ENCODE measurements at places on chromosomes 2 and 18.
A peak's percentile ranks its signal among the peaks of the same experiment; 100 is the strongest.

GRCh38 chr2:217868911-217869334 lies 133.9 kb downstream of the TNS1 start:
- no peak for DNase-seq

- DNase-seq: no peak
Observed at GRCh38 chr2:181784556-181784955, 104.2 kb upstream of the NEUROD1 start.

GRCh38 chr2:160459538-160460332 lies 33.9 kb downstream of the RBMS1 start:
- no peak for DNase-seq

- DNase-seq: peak; percentile 64
Observed at GRCh38 chr2:179218848-179219594, 45.6 kb downstream of the SESTD1 start.

GRCh38 chr18:52995875-52996274 lies 655.9 kb downstream of the DCC start:
- DNase-seq: no peak

- DNase-seq: no peak
Observed at GRCh38 chr2:69163109-69163508, 150.1 kb downstream of the ANTXR1 start.

GRCh38 chr2:109374548-109375130 lies 239.1 kb downstream of the SEPTIN10 start:
- DNase-seq: no peak

DNA sequence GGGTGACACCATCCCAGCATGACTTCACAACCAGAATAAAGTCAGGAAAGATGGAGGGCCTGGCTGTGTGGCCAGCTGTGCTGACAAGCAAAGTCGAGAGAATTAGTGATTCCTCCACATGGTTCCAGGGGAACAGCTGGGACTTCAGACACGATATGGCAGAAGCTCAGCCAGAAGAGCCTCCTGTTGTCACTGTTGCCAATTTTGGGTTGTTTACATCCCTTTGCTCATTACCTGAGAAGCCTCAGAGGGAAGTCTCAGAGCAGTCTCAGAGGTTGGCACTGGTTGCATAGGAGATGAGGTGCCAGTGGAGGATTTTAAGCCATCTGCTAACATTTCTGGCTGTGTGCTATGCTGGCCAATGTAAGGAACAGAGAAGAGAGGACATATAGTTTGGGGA lies 16.0 kb downstream of the LINC00305 start:
- no peak for DNase-seq

- DNase-seq: no peak
Observed at GRCh38 chr2:239726631-239727181, 298.4 kb downstream of the NDUFA10 start.

DNA sequence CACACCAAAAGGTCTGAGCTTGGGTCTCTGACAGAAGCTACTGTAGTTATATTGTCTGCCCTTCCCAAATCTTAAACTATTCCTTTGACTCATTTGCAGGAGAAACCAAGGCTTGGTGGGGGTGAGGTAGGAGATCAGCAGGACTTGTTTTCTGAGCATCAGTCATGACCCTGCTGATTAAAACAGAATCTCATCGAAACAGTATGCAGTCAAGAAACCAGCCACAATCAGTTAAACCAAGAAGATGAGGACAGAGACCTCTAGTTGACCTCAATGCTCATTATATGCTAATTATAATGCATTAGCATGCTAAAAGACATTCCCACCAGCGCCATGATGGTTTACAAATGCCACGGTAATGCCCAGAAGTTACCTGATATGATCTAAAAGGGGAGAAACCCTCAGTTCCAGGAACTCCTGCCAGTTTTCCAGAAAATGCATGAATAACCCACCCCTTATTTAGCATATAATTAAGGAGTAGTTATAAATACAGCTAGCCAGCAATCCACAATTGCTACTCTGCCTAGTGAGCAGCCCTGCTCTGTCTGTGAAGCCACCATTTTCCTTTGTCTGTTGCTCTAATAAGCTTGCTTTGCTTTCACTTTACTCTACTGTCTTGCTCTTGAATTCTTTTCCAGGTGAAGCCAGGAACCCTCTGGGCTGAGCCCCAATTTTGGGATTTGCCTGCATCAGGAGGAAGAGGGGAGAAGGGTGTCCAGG lies 26.7 kb downstream of the DSC3 start:
- no peak for DNase-seq

- no peak for DNase-seq
Observed at GRCh38 chr2:202017940-202018339, 15.7 kb upstream of the FZD7 start.

DNA sequence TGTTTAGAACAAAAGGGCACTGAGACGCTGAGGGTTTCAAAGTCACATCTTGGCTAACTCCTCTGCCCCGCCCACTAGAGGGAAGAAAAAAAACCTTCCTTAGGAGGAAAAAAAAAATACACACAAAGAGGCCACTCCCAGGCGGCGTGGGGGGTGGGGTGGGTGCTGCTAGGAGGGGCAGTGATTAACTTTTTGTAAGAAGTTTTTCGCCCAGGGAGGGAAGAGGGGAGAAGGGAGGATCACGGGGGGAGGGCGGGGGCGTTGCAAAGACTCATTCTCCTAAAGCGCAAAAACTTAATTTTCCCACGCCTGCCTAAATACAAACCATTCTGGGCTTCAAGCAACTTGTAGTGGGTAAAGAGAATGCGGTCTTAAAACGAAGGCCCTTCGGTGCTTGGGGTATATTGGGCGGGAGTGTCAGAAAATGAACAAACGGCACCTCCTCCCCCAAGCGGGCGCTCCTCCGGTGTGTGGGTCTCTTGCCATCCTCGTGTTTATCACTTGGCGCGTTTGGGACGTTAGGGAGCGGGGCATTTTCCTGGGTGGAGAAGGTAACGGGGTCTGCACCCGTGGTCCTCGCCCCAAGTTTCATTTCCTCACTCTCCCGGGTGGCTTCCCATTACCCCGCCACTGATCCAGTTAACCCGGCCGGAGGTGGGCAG lies 1.7 kb downstream of the CXCR4 start:
- no peak for DNase-seq

GRCh38 chr2:20378891-20379519 lies 28.4 kb upstream of the PUM2 start:
- DNase-seq: peak; percentile 77

DNA sequence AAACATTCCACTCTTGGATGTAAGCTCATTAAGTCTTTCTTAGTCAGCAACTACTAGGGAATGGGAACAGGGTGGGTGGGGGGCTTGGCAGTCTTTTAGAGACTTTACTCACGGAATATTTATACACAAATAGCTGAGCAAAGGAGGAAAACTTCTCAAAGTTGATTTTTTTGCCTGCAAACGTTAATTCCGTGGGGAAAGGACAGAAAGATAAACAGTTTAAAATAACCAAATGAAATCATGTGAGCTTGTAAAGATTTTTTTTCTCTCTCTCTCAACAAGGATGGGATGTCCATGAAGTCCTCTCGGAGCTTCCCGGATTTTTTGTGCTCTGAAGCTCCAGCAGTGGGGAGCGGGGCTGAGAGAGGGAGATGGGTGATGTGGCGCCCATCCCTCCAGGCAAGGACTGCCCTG lies 32.2 kb upstream of the MAT2A start:
- no peak for DNase-seq

- no peak for DNase-seq
Observed at GRCh38 chr18:38688416-38688815, 1122.8 kb upstream of the CELF4 start.

- no peak for DNase-seq
Observed at GRCh38 chr2:205827809-205828365, 145.6 kb downstream of the NRP2 start.

GRCh38 chr18:58195278-58195765 lies 151.3 kb downstream of the NEDD4L start:
- DNase-seq: peak; percentile 59

GRCh38 chr18:35581898-35582641 lies 530 bp downstream of the GALNT1 start:
- DNase-seq: no peak

DNA sequence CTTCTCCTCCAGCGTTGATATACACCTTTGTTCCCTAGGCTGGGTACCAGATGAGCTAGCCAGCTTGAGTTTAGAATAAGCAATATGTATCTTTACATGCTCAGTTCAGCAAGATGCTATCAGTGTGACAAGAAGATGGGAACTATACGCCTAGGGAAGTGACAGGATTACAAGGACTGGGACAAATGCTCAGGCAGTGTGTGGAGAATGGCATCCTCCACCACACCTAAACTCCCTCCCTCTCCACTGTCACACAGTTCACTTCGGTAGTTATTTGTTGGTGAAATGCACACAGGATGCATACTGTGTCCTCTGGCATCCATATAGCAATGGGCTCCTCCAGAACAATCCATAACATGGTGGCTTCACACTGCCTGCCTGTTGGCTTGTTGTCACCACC lies 7.7 kb downstream of the STAT1 start:
- no peak for DNase-seq

GRCh38 chr2:200461846-200462710 lies 47.8 kb downstream of the KCTD18 start:
- DNase-seq: no peak

GRCh38 chr18:58172031-58172430 lies 128.0 kb downstream of the NEDD4L start:
- DNase-seq: no peak

- DNase-seq: peak; percentile 25
Observed at GRCh38 chr18:8696749-8697211, 8.6 kb upstream of the MTCL1 start.

GRCh38 chr2:33069894-33070651 lies 123.3 kb downstream of the LTBP1 start:
- no peak for DNase-seq

- no peak for DNase-seq
Observed at GRCh38 chr2:116450990-116451389, 1363.5 kb upstream of the DDX18 start.
